ENCODE measurements at places on chromosomes 11 and 22.

- DNase-seq, result no peak
Measured at GRCh38 chr11:87976009-87976408, 199.2 kb downstream of the RAB38 start.

DNA sequence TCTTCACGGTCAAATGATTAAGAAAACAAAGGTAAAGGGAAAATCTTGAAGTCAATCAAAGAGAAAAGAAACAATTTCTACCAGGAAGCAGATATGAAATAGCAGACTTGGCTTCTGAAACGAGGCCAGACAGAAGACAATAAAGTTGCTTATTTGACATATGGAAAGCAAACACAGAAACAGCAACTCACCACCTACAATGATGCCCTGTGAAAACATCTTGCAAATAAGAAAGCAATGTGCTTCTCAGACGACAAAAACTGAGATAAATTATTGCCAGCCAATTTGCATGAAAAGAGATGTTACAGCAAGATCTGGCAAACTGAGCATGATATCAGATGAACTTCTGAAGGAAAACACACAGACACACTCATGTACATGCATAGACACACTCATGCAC is 45.9 kb upstream of the CTSC start:
- DNase-seq, result no peak

- no peak for DNase-seq
Measured at GRCh38 chr22:42052765-42053164, 17.8 kb downstream of the NAGA start.

- DNase-seq, result peak; percentile 26
Measured at GRCh38 chr11:128304666-128305485, 282.5 kb downstream of the ETS1 start.

DNA sequence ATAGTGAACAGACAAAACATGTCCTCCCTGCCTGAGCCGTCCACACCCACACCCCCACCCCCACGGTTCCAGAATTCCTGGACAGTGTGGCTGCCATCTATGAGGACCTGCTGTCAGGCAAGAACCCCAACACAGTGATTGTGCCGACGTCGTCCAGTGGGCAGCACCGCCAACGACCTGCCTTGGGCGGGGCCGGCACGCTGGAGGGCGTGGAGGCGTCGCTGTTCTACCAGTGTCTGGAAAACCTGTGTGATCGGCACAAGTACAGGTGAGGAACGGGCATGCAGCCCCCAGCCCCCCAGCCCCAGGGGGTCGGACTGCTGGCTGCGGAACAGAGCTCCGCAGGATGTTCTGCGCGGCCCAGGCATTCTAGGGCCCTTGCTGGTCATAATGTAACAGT is 19.7 kb downstream of the ARFGAP2 start:
- DNase-seq, result no peak

DNA sequence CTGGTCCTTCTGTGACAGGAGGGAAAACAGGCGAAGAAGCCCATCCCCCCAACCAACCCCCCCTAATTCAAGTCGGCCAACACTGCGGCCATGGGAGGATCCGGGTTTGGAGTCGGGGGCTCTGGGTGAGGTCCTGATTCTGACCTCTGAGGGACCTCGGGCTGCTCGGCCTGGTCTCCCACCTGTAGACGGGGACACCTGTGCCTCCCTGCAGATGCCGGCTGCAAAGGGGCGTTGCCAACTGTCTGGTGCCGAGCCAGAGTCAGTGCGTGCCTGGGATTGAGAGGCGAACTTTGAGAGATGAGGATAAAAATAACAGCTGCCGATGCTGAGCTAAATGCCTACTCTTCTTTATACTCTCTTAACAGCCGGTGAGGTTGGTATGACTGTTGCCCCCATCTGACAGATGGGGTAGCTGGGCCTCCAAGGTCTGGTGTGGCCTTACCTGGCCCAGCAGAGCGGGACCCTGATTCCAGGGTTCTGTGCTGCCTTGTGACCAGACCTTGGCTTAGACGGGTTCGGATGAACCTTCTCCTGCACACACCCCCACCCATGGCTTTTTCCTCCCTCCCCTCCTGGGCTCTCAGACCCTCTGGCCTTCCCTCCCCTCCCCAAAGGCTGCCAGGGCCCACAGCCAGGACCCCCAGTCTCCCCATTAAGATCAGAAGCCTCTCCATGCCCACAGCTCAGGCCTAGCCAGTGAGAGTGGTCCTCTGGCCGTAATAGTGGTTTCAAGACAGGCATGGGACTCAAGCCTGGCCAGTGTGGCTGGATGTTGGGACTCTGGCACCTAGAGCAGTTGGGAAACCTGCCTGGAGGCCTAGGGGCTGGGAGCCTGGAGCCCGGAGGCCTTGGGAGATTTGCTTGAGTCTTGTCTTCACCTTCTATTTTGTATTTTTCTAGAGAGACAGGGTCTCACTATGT is 41.7 kb downstream of the KCNJ4 start:
- no peak for DNase-seq

DNA sequence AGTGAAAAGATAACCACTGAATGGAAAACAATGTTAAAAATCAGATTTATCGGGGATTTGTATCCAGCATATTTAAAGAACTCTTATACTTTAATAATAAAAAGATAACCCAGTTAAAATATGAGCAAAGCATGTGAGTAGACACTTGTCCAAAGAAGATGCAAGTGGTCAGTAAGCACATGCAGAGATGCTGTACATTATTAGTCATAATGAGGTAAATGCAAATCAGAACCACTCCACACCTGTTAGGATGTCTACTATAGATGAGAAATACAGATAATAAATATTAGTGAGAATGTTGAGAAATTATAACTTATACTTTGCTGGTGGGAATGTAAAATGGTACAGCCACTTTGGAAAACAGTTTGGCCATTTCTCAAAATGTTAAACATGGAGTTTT is 28.0 kb downstream of the QSER1 start:
- no peak for DNase-seq

Data from CD4-positive, alpha-beta T cell treated with Interleukin-6 for 4 hours (primary cell).